GM12878 (cell line): ENCODE measurements at places on chromosomes 5 and 9. TPM values are rescaled to one million over a fixed set of nuclear protein-coding genes. Genes with fewer than 3 reads are reported as not detected.
A peak's percentile ranks its signal among the peaks of the same experiment; 100 is the strongest.

GRCh38 chr9:76166526-76166925 is 227.7 kb downstream of the RFK start:
- H3K36me3 ChIP-seq: no peaks in the 10 kb centered on the region
- H3K27me3 ChIP-seq: no peaks in the 10 kb centered on the region; the same call in 1 of the 2 replicates
- no peak for DNase-seq
- H3K27ac ChIP-seq: no peak overlapping the region
- no peaks in the 10 kb centered on the region for H3K4me1 ChIP-seq

DNA sequence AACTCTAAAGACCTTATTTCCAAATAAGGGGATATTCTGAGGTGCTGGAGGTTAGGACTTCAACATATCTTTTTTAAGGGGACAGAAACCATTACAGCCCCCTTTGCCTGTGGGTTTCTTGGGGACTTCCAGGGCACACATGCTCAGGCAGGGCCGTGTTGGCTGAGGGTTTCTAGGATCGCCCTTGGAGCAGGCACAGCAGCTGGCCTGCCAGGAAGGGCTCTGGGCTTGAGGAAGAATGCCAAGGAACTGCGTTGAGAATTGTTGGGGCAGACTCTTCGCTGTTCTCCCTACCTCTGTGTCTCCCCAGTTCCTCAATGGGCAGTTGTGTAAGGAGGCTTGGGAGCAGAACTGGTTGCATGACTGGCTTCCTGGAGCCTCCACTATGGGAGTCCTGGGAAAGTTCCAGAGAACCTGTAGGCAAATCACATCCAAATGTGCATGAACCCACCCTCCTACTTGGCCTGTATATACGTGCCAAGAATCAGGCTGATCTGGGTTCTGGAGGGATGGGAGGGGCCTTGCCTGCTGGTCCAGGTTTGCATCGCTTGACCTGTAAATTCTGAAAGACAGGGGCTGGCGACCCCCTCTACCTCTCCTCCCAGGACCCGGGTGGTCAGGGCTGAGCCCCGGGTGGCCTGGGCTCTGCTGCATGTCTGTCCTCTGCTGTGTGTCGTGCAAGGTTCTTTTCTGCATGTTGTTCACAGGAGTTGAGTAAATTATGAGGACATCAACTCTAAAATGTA is 65.5 kb downstream of the HSPA4 start:
- H3K36me3 ChIP-seq: no peaks in the 10 kb centered on the region
- DNase-seq: no peak
- H3K27ac ChIP-seq: no peak overlapping the region
- H3K27me3 ChIP-seq: no peaks in the 10 kb centered on the region

- H3K36me3 ChIP-seq: no peaks in the 10 kb centered on the region
- no peak for DNase-seq
- no peaks in the 10 kb centered on the region for H3K4me1 ChIP-seq
- no peak overlapping the region for H3K4me3 ChIP-seq
- H3K27ac ChIP-seq: no peak overlapping the region
These were observed 149.7 kb downstream of the SEMA6A start for GRCh38 chr5:116424951-116425350.

DNA sequence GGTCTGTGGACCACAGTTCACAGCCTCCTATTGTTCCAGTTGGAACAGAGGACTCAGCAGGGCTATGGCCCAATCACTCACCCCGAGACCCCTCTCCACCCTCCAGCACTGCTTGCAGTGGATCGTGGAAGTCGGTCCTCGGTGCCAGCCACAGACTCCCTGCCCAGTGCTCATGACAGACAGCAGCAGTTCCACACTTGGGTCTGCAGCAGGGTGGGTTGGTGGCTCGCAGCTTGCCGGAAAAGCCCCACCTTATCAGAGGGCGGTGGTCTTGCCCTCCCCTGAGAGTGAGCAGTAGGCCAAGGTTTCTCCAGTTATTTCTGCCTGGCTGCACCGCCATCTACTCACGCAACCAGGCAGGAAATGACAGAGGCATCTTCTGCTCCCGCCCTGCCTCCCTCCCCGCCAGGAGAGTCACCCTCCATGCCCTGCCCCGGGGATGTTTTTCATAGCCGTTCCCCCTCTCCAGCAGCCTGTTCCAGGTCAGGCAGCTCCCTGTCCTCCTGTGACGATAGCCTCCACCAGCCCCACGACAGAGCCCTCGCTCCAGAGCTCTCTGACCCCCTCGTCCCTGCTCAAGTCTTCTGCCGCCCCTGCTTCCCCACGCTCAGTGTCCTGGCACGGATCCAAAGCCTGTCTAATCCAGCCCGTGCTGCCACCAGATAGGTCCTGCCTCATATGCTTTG is 34.5 kb downstream of the UNC5A start:
- no peaks in the 10 kb centered on the region for H3K4me1 ChIP-seq
- H3K27ac ChIP-seq: no peak overlapping the region
- no peak for DNase-seq

- H3K4me3 ChIP-seq: no peak overlapping the region
- H3K4me1 ChIP-seq: no peaks in the 10 kb centered on the region
- H3K27ac ChIP-seq: no peak overlapping the region
These were observed 17.0 kb upstream of the SSBP2 start for GRCh38 chr5:81767938-81768337.

DNA sequence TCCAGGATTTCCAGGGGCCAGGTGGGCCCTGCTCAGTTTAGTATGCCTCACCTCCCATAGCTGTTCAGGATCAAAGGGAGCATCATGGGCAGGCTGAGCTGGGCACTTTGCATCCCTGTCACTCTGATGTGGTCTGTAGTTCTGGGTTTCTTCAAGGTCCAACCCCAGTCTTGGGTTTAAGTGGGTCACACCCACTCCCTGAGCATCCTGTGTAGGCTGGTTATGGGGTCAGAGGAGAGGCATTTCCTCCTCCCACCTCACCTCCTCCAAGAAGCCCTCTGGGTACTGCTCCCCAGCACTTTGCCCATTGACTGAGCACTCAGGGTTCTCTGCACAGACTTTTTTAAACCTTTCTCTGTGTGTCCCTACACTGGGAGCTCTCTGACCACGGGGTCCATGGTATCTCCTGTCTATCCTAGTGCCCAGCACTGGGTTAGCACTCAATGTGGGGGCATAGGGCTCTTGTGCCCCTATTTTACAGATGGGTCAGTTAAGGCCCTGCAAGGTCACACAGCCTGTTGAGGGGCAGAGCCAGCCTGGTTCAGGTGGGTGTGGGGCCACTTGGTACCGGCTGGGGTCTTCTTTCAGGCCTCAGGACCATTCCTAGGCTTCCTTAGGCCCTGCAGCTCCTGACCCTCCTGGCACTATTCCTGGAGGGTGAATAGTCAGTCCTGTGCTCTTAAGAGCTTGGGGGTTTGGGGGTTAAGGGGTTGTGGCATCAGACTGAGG is 19.0 kb downstream of the CXXC5 start:
- H3K4me3 ChIP-seq: peak overlapping the region; percentile 84; the same call in 1 of the 2 replicates
- peaks cover 78% of the 10 kb centered on the region for H3K4me1 ChIP-seq
- 0 out of 2 replicates have a peak, but pooled peaks cover 3% of the 10 kb centered on the region for H3K36me3 ChIP-seq
- peak overlapping the region; percentile 99 for H3K27ac ChIP-seq

- H3K27me3 ChIP-seq: no peaks in the 10 kb centered on the region
- no peaks in the 10 kb centered on the region for H3K4me1 ChIP-seq
- no peak for DNase-seq
- H3K27ac ChIP-seq: no peak overlapping the region
- no peak overlapping the region for H3K4me3 ChIP-seq
- H3K36me3 ChIP-seq: no peaks in the 10 kb centered on the region
These were observed 5.1 kb downstream of the OBP2A start for GRCh38 chr9:135551031-135551430.

GRCh38 chr9:4489562-4489918 is 728 bp upstream of the SLC1A1 start:
- H3K4me3 ChIP-seq: peak overlapping the region; percentile 99
- no peaks in the 10 kb centered on the region for H3K36me3 ChIP-seq
- H3K4me1 ChIP-seq: peaks cover 14% of the 10 kb centered on the region; the same call in 1 of the 2 replicates
- no peak for DNase-seq

GRCh38 chr9:16593746-16594145 is 276.7 kb downstream of the BNC2 start:
- no peak overlapping the region for H3K27ac ChIP-seq
- no peak overlapping the region for H3K4me3 ChIP-seq
- no peaks in the 10 kb centered on the region for H3K4me1 ChIP-seq

The ABO gene
- total RNA-seq: not detected in 2 replicates

The ANKDD1B gene
- total RNA-seq: 0.66 and 0.87 TPM in 2 replicates

The DDX4 gene
- 0.36 TPM in 1 of 2 replicates, not detected in the other for total RNA-seq

The KIF4B gene
- total RNA-seq: 0.05 TPM in 1 of 2 replicates, not detected in the other

The PCDHA1 gene
- total RNA-seq: not detected in 2 replicates

The SCAMP1 gene
- 20.9 and 22.0 TPM in 2 replicates for total RNA-seq

The RUFY1 gene
- total RNA-seq: 28.8 and 36.3 TPM in 2 replicates
